ENCODE measurements at places on chromosomes 5 and 9.
A peak's percentile ranks its signal among the peaks of the same experiment; 100 is the strongest.

DNA sequence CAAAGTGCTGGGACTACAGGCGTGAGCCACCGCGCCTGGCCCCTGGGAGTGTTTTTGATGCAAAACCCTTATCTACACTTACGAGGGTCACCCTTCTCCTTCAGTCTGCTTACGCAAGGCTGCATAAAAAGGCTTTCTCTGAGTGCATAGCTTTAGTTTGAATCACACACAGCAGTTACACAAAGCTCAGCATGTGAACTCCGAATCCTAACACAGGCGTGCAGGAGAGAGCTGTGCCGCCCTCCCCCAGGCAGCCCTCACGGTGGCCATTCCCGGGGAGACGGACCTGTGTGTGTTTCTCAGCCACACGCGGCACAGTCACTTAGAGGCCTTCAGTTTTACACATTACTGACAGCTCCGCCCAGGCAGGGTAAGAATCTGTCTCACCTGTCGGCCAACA lies 26.7 kb downstream of the EXD3 start:
- DNase-seq = no peak

DNA sequence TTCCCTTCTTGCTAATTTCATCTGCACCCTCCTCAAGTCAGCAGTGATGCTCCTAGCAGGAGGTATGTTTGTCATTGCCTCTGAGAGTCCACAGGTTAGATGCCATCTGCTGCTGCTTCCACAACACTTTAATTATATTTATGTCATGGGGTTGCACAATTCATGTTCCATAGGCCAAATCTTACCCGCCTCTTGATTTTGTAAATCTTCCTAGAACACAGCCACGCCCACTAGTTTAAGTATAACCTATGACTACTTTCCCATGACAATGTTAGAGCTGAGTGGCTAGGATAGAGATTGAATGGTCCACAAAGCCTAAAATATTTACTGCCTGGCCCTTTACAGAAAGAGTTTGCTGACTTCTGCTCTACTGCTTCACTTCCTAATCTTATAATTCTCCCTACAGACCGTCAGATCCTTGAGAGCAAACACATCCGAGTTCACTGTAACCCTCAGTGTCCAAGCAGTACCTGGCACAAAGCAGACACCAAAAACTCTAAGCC lies 21.1 kb downstream of the LIFR start:
- no peak for DNase-seq

DNA sequence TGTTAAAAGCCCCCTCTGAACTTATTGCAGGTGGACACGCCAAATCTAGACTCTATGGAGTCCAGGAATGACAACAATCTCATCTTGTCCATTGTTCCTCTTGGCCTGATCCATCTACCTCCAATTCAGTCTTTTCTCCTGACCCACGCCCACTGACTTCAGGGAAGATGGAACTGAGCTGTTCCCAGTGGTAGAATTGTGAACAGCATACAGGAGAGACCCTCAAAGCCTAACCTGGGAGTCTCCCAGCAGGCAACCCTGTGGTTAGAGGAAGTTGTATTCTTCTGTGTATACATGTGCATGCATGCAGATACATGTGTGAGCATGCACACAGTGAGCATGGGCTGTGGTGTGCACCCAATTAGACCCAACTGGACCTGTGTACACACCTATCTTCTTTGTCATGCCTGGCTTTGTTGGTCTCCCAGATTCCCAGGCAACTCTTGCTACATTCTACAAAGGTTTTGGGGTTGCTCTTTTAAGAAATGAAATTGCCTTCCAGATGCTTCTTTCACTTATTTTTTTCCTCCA lies 286.0 kb downstream of the ZSWIM6 start:
- no peak for DNase-seq

DNA sequence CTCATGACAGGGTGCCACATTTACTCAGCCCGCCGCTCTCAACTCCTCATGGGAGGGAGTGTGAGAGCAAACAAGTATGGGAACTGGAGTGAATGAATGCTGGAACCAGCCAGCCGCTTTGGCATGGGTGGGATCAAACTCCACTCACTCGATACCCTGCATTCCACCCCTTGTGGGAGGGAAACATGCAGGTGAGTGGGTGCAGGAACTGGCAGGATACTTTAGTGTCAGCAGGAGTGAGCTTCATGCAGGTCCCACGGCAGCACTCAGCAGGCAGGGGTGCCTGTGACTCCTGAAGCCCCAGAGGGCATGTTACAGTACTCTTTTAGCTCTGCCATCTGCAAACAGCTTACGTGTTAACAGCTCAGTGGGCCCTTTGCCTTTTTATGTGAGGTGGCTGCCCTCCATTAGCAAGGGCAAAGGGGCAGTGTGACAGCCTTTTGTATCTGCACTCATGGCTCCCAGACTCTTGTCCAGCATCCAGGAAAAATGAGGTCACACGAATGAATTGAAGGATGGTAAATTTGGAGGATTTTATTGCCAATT lies 433.2 kb upstream of the NMUR2 start:
- no peak for DNase-seq

- peak; percentile 64 for DNase-seq
Measured at GRCh38 chr5:16934123-16934522, 2.0 kb downstream of the MYO10 start.

GRCh38 chr9:137115394-137116026 lies 977 bp upstream of the DPP7 start:
- no peak for DNase-seq

GRCh38 chr5:125251703-125252102 lies 505.3 kb upstream of the ZNF608 start:
- DNase-seq = no peak

GRCh38 chr5:151811593-151812321 lies 40.0 kb downstream of the G3BP1 start:
- DNase-seq = peak; percentile 13

GRCh38 chr5:130077007-130077406 lies 172.7 kb downstream of the CHSY3 start:
- DNase-seq = no peak

DNA sequence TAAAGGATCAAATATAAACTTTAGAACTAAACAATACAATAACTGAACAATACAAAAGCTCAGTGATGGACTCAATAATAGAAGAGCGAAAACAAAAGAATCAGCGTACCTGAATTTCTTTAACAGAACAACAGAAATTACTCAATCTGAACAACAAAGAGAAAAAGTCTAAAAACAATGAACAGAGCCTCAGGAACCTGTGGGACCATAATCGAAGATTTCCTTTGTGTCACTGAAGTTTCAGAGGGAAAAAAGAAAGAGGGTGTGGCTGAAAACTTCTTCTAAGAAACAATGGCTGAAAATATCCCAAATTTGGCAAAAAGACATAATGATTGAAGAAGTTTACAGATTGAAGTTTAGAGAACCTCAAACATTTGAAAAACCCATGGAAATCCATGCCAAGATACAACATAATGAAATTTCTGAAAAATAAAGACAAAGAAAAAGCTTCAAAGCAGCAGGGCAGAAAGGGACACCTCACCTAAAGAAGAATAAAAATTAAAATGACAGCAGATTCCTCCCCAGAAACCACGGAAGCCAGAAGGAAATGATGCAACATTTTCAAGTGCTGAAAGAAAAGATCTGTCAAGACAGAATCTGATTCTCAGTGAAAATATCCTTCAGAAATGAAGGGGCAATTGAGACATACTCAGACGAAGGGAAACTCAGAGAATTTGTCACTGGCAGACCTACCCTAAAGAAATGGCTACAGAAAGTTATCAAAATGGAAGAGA lies 288.8 kb downstream of the ARL15 start:
- peak; percentile 56 for DNase-seq

DNA sequence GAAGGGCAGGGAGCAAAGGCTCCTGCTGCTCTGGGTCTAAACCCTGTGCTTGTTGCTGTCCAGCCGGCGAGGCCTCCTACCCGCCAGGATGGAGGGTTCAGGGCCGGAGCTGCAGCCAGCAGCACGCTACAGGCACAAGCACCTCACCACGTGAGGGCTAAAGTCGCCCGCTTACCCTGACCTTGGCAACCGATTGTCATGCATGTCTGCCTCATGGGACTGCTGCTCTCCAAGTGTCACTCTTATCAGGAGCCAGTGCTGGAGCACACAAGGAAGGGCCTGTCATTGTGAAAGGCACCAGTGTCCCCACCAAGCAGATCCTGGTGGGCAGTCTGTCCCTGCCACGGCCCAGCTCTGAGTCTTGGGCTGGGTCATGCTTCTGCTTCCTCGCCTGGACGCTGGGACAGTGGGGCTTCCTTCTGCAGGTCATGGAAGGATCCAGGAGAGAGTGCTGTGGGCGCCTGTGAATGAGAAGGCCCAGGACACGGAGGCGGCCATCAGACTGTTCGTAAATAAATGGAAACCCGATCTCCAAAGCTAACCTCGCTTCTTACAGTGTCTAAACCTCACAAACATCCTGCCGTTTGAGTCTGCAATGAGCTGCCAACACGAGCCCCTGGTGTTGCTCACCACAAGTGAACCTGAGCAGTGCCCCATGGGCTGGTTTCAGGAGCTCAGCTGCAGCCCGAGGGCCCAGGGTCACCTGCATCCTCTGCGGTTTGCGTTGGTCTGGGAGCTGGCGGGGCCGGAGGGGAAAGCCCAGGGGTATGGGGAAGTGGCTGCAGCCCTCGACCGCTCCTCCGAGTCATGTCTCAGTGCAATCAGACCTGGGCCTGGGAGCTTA lies 58.2 kb upstream of the RXRA start:
- no peak for DNase-seq

DNA sequence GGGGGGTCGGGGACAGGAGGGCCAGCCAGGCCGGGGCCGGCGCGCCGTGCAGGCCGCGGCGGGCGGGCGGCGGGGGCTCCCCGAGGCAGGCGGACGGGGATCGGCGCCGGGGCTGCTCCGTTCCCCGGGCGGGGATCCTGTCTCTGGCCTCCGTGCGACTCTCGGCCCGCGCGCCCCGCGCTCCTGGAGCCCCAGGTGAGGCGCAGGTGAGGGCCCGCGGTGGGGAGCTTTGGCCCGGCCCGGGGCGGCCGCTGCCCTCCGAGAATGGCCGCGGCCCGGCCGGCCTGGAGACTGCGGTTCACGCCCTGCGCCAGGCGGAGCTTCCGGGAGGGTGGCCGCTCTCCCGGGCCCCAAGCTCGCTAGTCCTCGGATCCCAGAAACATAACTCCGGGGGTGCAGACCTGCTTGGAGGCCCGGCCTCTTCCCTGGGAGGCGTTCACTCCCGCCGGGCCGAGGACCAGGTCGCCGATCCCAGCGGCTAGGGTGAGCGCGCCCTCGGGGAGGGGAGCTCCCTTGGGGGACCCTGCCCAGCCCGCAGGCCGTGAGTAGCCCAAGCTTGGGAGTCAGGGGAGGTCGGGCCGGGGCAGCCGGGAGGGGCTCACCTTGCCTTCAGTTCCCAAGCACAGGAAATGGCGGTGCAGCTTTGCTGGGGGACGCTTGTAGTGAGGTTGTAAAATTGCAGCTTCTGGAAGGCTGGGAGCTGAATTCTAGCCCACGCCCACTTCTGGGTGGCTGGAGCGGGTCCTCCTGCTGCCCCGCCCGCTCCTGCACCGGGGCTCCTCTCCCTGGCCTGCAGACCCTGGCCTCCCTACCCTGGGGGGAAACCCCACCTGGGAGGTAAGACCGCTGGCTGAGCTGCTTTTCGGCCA lies 723 bp downstream of the PPP1R26 start:
- no peak for DNase-seq

- no peak for DNase-seq
Measured at GRCh38 chr5:176844706-176845391, 34.5 kb downstream of the UNC5A start.

DNA sequence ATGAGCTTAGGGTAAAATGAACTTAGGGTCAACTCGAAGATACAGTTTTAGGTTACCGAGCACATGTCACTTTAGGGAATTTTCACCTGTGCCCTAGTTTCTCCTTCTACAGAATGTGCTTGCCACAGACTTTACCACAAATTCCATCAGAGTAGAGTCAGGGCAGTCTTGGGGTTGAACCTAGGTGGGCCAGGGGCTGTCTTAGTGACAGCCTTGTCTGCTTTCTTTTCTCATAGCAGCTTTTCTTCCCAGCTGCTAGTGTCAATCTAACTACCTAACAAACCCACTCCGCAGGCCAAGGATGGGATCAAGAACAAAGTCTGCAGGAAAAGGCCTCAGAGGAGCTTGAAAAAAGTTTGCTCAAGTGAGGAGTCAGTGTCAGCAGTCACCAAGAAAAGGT lies 458.1 kb upstream of the CDH18 start:
- DNase-seq = no peak

DNA sequence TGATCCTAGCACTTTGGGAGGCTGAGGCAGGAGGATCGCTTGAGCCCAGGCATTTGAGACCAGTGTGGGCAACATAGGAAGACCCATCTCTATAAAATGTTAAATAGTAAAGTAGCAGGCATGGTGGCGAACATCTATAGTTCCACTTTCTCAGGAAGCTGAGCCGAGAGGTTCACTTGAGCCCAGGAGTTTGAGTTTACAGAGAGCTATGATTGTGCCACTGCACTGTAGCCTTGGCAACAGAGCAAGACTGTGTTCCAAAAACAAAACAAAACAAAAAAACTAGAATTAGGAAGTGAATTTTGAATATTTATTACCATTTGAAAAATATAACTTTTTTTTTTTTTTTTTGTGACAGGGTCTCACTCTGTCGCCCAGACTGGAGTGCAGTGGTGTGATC lies 26.8 kb upstream of the PAX5 start:
- DNase-seq = no peak

DNA sequence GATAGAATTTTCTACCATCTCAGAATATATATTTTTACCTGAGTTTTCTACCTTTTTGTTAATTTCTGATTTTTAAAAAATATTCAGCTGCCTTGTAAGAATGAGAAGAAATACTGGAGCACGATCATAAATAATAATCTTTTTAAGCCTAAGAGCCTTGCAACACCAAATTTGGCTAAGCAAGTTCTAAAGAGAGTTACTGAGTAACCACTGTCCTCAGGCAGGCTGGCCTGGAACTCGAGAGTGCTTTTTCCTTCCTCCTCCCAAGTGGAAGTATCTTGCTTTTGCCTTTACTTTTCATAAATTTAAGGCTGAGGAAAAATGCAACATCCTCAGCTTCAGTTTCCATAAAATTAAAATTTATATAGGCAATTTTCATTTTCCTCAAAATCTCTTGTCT lies 21.0 kb downstream of the GLRX start:
- DNase-seq = no peak

DNA sequence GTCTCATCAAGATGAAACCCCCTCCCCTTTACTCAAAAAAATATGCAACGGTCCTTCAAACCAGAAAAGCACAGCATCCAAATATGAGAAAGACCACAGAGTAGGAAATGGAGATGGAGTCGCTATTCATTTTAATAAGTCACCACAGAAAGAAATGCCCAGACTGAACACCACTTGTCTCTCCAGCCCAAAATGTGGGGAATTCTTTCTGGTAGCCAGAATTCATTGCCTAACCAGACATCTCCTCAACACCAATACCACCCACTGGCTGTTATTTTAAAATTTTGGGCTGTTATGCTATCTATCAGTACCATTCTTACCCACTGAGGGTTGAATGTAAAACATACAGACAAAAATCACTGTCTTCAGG lies 100.1 kb downstream of the SUSD1 start:
- no peak for DNase-seq

- no peak for DNase-seq
Measured at GRCh38 chr5:167900340-167900935, 391.0 kb upstream of the WWC1 start.

GRCh38 chr5:20029266-20029665 lies 41.3 kb upstream of the CDH18 start:
- DNase-seq = no peak

- no peak for DNase-seq
Measured at GRCh38 chr5:167785106-167785505, 506.3 kb upstream of the WWC1 start.

- DNase-seq = no peak
Measured at GRCh38 chr5:39891376-39891775, 466.6 kb upstream of the DAB2 start.

All from activated CD4-positive, alpha-beta T cell treated with anti-CD3 and anti-CD28 coated beads, Interleukin-10, Interleukin-2, amounts not matched to agents 100 ng/mL and 50 ng/mL, durations not matched to agents 16 hours and 8 hours (primary cell).